ENCODE measurements at places on chromosomes 5 and 9.

- no peak for DNase-seq
Observed at GRCh38 chr5:141496038-141496437, 7.2 kb downstream of the PCDHGC5 start.

DNA sequence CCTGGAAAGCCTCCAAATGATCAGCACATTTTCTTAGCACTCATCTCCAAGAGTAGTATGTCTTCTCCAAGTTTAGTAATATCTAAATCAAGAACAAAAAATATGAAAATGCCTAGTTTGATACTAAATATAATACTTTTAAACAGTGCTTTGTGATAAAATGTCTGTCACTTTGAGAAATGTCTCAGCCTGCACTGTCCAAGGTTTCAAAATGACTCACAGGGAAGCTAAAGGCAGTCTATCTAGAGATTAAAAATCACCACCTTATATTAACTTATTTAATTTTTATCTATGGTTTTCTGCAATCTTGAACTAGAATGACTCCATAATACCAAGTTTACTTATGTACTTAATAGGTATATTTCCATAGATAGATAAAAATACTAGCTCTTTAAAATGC is 633.0 kb upstream of the C9orf72 start:
- DNase-seq, result no peak

- no peak for DNase-seq
Observed at GRCh38 chr5:125552486-125552885, 806.0 kb upstream of the ZNF608 start.

GRCh38 chr9:14170973-14171596 is 142.9 kb downstream of the NFIB start:
- peak; percentile 26 for DNase-seq

GRCh38 chr5:142292249-142292648 is 32.6 kb downstream of the SPRY4 start:
- no peak for DNase-seq

DNA sequence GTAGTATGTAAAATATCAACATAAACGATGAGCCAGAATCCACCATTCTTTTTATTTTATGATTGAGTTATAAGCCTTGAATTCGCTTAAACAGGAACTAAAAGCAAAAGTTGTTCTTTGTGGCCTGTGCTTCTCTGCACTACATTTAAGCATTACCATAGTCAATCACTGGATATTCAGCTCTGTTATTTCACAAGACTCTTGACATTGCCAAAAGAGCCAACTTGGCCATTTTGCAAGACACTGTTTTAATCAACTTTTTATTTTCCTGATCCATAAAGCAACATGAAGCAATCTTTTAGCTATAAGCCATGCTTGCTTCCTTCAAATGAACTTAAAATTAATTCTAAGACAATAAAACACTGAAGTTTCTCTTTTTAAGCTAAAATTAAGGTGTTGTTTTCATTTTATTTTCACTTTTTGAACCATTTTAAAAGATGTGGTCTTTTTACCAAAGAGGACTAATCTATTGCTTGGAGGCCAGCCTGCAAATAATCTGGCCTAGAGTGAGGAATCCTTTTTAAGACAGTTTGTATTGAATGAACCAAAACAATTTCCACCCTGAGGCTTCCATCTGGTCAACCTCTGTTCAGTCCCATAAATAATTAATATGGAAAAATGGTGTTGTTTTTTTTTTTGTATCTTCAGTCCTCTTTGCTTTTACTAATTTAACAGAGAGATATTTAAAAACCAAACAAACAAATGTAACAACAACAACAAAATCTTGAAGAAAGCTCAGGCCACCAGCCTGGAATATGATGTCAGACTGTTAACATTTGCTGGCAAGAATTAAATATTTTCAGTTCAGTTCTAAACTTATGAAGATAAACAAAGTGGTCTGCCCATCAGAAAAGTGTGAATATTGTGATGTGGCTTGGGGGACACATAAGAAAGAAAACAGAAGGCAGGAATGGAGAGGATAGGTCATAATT is 274.4 kb downstream of the MARCHF11 start:
- DNase-seq, result no peak

DNA sequence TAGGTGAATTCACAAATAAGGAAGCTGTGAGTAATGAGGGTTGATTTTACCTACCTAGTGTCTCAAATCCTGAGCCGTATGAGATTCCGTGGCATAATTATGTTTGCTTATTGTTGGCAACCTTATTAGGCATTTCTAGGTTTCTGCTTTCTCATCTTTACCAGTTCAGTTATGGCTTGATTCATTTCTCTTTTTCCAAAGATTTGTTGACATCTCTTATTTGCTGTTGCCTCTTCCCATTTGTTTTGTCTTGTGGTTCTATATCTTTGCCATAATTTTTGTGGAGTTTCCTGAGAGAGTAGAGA is 470 bp downstream of the IL31RA start:
- DNase-seq, result no peak

- no peak for DNase-seq
Observed at GRCh38 chr9:9124616-9125015, 1325.0 kb upstream of the DMAC1 start.

DNA sequence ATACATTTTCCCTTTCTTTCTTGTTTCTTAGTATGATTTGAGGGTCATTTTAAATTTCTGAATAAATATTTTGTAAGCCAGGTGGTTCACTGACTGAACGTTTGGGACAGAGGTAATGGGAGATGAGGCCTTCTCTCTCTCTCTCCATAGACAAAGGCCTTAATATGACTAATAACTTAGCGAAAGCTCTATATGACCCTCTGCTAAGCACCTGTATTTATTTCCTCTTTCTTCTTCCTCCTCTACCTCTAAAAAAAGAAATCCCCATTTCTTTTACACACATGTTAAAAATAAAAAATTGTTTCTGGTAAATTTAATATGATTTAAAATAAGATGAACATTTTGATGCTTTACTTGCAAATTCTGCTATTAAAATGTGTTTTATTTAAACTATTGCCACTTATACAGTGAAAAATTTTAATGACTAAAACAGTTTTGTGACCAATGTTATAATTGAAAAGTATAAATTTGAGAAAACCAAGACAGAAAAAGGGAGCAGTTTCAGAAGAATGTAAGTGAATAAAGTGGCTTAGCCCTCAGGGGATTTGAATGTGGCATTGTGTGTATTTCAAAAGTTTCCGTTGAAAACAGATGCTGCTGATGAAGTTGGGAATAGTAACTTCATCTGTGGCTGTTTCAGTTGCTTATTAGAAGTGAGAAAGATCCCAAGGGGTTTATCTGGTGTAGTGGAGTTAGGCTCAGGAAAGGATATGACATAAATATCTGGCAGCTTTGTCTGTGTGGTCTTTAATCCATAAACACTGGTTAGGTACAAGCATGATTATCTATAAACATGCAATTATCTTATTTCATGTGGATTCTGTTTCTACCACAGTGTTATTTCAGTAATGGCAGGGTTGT is 128.6 kb upstream of the GRHPR start:
- no peak for DNase-seq

DNA sequence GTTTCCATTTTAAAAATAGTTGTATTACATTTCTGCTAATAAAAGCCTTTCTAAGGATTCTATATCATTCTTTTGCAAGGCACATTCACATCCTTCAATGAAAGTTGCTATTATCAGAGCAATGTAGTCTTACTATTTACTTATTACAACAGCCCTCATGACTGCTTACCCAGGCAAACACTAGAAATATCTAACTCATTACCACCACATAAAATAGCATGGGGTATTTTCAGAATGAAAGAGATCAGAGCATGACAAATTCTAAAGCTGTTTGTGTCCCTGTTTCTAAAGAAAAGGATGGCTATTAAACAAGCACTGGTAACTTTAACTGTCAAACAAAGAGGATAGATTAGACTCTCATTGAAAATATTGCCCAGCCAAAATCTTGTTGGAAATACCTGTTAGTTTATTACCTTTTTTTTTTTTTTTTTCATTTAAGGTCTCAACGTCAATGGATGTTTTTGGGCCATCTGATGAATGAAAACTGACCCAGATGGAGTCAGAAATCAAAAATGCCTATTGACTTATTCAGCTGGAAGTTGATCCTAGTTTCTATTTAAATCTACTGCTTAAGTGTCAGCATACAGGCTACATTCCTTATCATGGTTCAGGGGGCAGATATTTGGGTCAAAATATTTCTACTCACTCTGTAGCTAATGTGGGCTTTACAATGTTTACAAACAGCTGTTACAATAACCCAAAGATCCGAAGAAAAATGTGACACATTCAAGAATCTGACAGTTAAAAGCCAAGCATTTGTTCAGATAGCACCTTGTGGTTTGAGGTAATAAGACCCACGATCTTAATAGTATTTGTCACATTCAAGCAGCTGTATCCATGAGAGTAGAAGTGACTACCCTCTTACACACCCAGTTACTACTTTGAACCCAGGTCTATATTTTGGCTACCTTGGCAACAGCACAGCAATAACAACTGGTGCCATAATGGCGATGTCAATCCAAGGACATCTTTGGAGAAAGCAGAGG is 554.8 kb upstream of the MEF2C start:
- no peak for DNase-seq

DNA sequence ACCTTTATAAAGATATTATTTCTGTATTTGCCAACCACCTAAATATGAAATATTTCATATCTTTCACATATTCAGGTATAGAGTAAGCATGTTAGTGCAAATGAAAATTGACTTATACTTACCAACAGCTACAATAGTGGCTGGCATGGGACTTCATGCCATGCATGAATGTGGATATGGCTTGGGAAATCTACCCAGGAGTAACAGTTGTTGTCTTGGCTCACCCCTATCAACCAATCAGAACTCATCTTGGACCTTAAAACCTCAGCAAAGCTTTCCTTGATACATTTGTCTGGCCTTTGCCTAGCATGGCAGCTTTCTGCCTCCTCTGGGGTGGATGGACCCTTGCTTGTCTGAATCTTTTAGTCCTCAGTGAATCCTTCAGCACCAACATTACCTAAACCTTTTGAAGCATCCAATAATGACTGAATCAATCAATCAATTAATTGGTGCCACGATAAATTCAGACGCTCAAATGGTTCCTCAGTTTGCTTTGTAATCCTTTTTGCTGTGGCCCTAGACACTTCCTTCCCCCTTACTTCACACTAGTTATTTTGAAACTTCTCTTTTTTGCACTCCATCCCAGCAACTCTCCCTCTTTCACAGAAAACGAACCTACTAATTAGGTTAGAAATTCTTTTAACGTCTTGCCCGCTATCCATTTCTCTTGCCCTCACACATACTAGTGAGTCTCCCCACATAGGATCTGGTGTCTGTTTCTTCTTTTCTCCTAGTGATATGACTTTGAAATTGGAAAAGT is 132.3 kb upstream of the ZNF608 start:
- DNase-seq, result no peak

GRCh38 chr9:122158202-122158601 is 1.4 kb downstream of the NDUFA8 start:
- DNase-seq, result no peak

DNA sequence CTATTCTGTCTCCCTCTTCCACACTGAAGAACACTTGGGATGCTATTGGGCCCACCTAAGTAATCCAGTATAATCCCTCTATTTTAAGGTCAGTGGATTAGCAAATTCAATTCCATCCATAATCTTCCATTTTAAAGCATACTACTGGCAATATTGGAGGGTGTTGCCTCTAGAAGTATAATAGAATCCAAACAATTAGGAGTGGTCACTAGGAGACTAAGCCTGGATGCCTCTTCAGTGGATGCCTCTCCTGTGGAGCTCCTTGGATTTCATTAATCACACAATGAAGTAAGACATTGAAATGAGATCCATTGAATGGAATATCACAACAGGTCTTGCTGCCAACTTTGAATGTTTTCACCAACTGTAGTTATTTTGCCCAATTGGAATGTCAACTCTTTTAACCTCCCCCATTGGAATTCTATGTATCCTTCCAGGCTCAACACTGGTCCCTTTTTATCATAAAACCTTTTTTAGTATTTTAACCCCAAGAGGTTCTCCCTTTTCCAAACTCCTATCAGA is 311.6 kb downstream of the PLK2 start:
- DNase-seq, result no peak

GRCh38 chr5:2288968-2289367 is 406.2 kb upstream of the IRX4 start:
- DNase-seq, result no peak

GRCh38 chr9:70143394-70144130 is 99.9 kb downstream of the MAMDC2 start:
- no peak for DNase-seq

- DNase-seq, result no peak
Observed at GRCh38 chr5:82150559-82150958, 127.6 kb downstream of the RPS23 start.

All from keratinocyte (primary cell).